ENCODE measurements at places on chromosomes 5 and 9.

- no peak for DNase-seq
Measured at GRCh38 chr9:69134412-69134811, 39.7 kb upstream of the TJP2 start.

- DNase-seq = peak; percentile 33
Measured at GRCh38 chr5:75337366-75338021, 474 bp downstream of the HMGCR start.

DNA sequence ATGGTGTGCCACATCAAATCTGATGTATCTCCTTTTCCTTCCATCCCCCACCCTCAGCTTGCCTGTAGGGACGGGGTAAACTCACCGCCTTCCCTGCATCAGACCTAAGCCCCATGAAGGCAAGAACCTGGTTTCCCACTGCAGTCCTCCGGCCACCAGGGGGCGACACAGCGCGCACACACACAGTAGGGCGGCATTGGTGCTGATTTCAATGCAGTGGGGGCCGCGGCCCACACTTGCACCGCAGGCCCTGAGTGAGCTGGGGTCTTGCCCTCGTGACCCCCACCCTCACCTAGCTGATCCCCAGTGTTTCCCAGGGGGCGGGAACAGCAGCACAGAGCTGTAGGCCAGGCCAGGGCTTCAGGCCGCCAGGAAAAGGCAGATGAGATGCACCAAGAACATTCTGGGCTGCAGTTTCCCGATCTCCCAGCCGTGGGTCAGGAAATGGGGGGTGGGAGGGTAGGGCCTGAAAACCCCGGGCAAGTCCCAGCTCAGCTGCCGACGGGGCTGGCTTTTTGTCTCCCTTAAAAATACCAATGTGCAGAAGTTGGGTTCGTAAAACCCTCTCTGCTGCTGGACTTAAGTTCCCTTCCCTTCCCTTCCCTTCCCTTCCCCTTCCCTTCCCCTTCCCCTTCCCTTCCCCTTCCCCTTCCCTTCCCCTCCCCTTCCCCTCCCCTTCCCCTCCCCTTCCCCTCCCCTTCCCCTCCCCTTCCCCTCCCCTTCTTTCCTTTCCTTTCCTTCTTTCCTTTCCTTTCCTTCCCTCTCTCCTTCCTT lies 19.5 kb downstream of the FAM163B start:
- no peak for DNase-seq

GRCh38 chr5:137320056-137321045 lies 178.8 kb downstream of the SPOCK1 start:
- DNase-seq = peak; percentile 36

DNA sequence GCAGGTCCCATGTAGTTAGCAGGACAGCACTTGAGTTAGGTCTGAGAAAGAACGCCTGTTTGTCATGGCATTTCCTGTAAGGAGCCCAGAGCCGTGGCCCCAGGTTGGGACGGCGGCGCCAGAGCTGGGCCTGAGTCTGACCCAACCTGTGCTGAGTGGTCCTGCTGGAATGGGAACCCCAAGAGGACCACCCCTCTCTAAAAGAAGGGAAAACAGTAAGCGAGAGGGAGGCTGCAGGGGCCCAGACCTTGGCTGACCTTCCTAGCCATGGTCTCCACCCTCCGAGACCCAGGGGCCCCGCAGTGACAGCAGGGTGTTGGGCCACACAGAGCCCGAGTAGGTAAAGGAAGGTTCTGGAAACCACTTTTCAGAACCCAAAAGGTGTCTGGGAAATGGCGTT lies 1.8 kb upstream of the LRRC14B start:
- no peak for DNase-seq

GRCh38 chr5:37120270-37120669 lies 128.9 kb downstream of the CPLANE1 start:
- DNase-seq = no peak

DNA sequence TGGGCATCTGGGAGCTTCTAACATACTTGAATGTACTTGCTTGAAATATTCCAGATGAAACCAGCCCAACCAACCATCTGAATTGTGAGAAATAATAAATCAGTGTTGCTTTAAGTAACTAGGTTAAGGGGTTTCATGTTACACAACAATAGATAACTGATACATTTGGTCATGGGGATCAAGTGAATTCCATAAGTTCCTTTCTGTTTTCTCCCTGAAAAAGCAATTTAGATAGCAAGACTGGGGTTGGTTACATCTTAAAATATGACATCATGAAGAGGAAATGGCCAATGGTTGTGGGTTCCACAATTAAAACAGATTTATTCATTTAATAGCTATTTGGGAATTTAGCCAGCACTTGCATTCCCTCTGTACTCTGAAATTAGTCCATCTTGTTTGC lies 559.7 kb downstream of the TLR4 start:
- DNase-seq = no peak

DNA sequence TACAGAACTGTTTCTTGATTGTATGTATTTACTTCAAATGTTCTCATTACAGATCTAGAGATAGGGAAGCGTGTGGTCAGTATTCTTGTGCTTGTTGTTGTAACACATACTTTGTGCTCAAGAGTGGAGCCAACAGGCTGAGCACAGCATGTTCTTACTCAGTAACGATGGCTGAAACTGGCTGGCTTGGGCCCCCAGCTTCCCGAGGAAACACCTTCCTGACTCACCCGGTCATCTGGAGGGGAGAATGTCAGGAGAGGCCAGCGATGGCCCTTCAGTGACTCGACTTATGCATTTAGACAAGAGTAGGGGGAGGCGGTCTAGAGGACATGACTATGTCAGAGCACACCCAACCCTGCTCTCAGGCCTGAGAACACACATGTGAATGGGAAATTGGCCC lies 25.6 kb downstream of the ZNF474 start:
- no peak for DNase-seq

DNA sequence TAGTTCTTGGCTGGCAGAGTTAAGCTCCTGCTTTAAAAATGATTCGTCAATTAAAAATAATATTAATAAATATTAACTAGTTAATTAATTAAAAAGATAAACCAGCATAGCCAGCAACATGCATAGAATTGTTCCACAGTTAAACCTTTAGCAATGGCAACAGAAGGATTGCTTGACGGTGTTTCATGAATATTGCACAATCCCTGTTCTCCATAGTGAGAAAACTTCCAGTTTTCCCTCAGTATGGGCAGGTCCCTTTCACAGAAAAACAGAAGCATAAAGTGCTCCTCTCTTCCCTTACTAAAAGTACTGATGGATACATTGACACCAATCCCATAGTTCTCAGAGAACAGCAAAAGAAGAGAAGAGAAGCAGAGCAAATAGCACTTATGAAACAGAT lies 71.4 kb upstream of the CAST start:
- DNase-seq = no peak

- DNase-seq = no peak
Measured at GRCh38 chr9:126635661-126636439, 22.1 kb downstream of the LMX1B start.

- no peak for DNase-seq
Measured at GRCh38 chr9:70093095-70093494, 49.4 kb downstream of the MAMDC2 start.

DNA sequence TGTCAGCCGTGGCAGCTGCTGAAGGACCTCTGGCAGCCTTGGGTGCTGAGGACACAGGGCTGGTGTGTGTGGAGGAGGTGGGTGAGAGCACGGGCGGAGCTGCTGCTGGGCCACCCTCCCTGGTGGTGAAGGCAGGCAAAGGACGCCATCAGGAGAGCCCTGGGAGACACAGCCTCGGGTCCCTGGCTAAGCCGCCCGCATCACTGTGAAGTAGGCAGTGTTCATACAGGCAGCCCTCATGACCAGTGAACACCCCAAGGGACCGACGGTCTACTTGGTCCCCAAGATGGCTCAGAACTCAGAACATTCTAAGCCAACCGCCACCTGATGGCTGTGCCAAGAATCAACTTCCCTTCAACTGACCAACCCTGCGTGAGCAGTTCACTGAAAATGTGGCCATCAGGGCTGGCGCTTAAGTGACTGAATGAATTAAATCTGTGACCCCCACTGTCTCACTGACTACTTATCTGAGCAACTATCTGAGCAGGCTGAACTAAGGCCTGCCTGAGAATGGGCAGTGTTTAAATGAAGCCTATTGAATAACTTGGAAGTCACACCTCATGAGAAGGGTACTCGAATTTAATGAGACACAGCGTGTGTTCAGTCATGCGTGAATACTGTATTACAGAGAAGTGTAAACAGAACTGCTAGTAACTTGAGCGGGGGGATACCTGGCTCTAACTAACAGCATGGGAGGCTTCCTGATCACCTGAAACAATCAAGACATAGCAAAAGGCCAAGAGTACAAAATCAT lies 54.7 kb upstream of the SIMC1 start:
- no peak for DNase-seq

DNA sequence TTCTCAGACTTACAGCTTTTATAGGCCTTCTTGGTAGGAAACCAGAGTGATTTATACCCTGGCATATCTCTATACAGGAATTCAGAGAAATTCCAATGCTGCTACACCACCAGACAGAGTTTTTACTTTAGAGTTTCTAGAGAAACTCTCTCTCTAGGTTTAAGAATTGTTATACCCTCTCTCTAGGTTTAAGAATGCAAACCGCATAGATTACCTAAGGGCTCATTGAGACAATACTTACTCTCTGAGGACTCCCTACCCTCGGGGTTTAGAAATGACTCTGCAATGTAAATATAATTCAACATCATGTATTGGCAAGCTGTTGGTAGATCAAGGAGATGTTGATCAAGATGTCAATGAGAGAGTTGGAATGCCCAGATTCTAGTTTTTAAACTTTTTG lies 15.3 kb upstream of the ELAVL2 start:
- DNase-seq = no peak

DNA sequence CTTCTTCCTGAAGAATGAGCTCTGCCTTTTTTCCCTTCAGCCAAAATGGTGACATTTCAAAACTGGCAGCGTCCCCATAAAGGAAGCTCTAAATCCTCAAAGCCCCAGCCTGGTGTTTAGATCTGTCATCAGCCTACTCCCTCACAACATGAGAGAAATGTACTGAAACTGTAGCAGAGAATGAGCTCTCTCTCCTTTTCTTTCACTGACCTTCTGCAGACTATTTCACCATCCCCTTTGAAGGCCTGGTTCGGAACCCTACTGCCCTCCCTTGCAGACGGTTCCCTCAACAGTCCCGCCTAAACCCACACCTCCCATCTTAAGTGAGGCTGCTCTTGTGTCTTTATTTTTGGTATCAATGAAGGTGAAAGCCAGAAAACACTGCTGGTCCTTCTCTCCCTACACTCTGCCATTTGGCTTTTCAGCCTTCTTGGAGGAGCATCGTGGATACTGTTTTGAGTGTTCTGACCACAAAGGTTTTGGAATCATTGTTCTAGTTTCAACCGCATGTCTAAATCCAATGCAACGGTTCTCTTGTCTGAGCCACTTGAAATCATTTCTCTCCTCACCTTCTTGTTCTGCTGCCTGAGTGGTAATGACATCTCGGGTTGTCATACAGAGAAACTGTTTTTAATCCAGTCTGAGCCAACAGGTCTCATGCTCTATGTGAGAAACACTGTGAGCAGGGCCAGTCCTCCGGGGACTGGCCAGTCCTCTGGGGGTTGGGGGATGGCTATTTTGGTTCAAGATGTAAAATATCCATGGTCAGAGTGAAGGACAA lies 39.0 kb downstream of the ITK start:
- peak; percentile 95 for DNase-seq

DNA sequence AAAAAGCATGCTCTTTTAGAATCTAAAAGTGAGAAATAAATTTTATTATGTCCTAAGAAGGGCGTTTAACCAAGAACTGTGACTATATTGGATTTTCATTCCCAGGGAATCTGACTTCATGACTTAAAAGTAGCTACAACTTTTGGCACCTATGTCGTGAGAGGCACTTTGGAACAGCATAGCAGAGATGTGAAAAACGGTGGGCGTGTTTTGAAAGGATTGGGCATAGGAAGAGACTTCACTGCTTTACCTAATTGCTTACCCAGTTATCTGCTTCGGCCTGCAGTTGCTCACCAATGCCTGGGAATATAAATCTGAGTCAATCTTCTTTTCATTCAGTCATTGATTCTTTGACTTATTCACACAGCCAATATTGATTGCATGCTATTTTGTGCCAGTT lies 363.4 kb downstream of the DNAH5 start:
- DNase-seq = no peak

DNA sequence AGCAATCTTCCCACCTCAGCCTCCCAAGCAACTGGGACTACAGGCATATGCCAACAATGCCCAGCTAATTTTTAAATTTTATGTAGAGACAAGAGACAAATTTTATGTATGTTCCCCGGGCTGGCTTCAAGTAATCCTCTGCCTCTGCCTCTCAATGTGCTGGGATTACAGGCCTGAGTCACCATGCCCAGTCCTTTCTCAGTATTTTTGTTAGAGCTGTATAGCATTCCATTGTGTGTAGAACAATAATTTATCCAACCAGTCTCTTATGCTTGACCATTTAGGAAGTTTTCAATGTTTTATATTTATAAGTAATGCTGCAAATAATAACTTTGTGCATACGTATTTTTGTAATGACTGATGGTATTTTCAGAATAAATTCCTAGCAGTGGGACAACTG lies 38.9 kb upstream of the CTXN3 start:
- DNase-seq = no peak

- no peak for DNase-seq
Measured at GRCh38 chr5:113047234-113047633, 70.6 kb downstream of the DCP2 start.

- no peak for DNase-seq
Measured at GRCh38 chr9:104556830-104557634, 11.9 kb upstream of the OR13C8 start.

DNA sequence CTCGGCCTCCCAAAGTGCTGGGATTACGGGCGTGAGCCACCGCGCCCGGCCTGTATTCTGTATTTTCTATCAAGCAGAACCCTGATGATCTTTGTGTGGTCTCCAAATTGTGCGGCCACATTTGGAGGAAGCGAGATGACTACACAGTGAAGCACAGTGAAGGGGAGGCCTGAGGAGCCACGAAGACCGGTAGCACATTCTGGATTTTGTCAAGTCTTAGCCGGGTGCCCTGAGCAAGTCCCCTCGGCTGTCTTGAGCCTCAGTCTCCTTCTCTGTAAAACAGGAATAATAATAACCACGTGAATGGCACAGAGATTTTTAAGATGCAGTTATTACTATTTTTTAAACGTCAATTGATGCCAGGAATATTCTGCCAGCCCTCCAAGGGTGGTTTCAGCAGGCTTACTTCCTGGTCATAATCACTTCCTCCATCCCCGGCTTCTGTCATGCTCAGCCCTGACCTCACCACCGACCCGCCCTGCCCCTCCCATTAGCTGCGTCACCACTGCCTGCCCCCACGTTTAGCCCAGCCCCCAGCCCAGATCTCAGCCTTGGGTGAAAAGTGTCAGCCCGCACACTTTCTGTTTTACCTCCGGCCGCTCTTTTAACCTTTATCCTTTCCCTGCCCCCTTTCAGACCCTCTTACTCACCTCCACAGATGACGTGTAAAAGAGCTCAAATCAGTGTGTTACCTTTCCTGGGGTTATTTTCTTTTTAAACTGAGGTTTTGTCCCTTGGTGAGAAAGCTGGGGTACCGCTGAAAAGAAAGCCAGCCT lies 27.0 kb upstream of the ERGIC1 start:
- peak; percentile 94 for DNase-seq

GRCh38 chr5:137498736-137499505 lies at the start of gene SPOCK1:
Gene SPOCK1, minus strand, starts transcription at chr5:137499326.
- peak; percentile 62 for DNase-seq

GRCh38 chr9:101736717-101737116 lies 1.7 kb downstream of the GRIN3A start:
- no peak for DNase-seq

GRCh38 chr9:8613346-8613825 lies 813.8 kb upstream of the DMAC1 start:
- DNase-seq = no peak
